ENCODE measurements at places on chromosomes 7 and 10.

GRCh38 chr7:116230191-116231005, 20.1 kb downstream of the TES start:
- DNase-seq, result no peak

DNA sequence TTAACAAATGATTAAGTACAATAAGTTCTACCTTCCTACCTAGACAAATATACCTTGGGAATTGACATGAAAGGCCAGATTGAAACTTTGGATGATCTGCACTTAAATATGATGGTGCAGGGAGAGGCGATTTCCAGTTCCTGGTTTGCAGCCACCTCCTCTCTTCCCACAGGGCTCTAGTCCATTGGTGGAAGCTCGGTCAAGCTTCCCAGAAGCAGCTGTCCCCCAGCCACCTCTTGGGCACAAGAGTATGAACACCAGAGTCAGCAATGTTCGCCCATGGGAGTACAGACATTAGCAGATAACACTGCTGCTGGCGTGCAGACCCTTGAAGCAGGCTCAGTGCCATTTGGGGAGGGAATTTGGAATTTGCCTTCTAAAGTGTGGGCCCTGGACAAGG, 1.5 kb upstream of the CPVL start:
- DNase-seq, result no peak

- no peak for DNase-seq
Measured at GRCh38 chr10:52479567-52479966, 165.5 kb downstream of the DKK1 start.

DNA sequence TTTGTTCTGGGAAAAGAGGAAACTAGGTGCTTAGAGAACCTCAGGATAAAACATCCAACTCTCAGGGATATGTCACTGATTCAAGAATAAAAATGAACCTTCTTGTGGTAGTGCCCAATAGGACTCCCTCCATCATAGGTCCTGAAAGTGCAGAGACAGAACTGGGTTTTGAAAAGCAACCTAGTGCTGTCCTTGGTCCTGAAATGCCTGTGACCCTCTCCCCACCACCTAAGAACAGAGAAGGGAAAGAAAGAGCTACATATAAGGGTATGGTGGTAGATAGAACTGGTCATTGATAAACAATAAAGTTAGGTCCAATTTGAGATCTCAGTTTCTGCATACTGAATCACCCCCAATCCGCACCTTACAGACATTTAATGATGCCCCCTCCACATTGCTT, 953.3 kb downstream of the XPNPEP1 start:
- peak; percentile 7 for DNase-seq

DNA sequence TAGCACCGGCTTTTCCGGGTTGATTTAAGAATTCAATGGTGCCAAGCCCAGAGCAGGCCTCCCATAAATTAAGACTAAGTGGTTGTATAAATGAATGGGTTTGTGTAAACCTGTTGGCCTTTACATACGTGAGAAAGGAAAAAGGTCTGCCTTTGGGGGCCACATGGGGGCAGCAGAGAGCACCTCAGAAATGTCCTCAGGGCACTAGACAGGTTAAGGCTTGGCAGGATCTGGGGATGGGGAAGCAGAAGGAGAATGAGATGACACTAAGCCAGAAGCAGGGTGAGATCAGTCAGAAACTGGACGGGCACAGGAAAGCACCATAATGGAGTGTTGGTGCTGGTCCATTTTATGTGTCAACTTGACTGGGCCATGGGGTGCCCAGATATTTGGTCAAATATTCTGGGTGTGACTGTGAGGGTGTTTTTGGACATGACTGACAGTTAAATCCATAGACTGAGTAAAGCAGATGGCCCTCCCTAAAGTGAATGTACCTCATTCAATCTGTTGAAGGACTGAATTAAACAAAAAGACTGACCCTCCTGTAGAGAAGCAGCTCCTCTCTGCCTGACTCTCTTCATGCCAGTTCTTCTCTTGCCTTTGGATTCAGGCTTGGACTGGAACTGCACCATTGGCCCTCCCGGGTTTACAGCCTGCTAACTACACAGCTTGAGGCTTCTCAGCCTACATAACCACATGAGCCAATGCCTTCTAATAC, 58.9 kb downstream of the FRMPD2 start:
- DNase-seq, result no peak

DNA sequence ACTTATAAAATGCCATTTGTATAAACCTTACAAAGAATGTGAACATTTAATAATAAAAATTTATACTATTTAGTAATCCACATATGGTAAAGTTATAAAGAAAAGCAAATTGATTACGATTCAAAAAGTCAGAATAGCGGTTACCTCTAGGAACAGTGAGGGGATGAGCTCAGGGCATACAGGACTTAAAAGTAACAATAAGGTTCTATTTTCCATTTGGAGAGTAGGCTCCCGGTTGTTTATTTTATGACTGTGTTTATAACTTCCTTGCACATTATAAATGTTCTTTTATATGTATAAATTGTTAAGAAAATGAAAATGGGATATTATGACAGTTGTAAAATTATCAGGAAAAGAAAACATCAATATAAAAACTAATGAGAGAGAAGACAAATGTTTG, 135.7 kb downstream of the AVL9 start:
- DNase-seq, result no peak

GRCh38 chr10:34119456-34119855, 695.6 kb downstream of the PARD3 start:
- no peak for DNase-seq

- DNase-seq, result no peak
Measured at GRCh38 chr7:15504351-15504750, 57.5 kb downstream of the AGMO start.

DNA sequence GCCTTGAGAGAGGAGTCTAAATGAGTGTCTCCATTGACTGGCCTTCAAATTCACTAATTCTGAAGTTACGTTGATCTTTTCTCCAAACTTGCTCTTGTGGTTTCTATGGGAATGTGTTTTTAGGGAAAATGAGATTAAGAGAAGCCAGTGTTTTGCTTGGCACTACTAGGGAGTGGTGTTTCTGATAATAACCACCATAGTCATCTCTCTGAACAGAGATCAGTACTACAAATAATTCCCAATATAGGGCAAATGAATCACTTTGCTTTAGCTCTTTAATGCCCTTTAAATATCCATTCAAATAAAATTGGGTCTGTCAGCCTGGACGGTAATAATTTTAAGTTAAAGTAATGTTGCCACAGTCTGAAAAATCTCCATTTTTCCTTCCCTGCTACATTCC, 90.8 kb downstream of the NRF1 start:
- DNase-seq, result no peak

DNA sequence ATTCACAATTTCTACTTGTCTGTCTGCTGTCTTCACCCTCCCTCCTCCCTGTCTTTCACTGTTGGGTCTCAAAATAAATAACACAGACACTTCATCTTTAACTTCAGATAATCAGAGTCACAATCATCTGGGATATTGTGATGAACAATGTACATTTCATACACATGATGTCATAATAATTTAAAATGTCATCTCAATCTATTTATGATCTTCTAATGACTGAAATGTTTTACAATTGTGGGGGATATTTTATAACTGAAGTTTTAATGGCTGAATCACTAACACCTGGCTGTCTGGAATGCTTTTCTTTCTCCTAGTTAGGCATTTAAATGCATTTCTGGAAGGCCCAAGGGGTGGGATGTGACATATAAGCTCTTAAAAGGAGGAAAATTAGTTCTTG, 859.8 kb downstream of the LRMDA start:
- DNase-seq, result no peak

- DNase-seq, result no peak
Measured at GRCh38 chr7:3520206-3520605, 219.2 kb downstream of the SDK1 start.

DNA sequence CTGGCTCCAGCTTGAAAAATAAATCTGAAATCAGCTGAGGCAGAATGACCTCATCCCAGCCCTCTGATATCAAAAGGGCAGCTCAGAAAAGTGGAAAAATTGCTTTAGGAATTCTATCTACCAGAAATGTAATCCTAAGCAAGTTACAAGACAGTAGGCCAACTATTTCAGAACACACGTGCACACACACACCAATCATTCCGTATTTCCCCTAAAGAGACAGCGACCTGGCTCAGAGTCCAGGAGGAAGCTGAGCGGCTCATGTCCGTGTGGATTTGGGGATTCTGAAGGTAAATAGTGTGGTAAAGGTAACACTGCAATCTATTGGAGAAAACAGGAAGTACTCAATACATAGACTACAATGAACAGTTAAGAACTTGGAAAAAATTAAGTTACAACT, 288.2 kb downstream of the CALN1 start:
- no peak for DNase-seq

DNA sequence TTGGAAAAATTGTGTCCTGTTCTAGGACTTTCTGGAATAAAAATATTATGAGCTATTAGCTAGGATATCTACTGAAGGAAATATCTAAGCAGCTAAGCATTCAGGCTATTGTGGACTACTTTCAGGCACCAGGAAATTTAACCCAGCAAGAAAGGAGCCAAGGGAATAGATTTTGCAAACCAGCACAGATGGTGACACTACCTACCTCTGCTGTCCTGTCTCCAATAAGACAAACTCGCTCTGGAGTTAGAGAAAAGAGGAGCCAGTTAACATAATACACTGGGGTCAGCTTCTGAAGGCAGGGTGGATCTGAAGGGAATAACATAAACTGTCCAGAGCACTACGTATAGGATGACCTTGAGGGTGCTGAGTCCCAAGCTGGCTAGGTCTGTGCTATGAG, 223.7 kb upstream of the PRSS58 start:
- DNase-seq, result no peak
